ENCODE measurements at places on chromosomes 12 and 14. TPM values are rescaled to one million over a fixed set of nuclear protein-coding genes. Genes with fewer than 3 reads are reported as not detected.

- no peak for DNase-seq
Measured at GRCh38 chr12:28618171-28618570, 427.9 kb downstream of the CCDC91 start.

DNA sequence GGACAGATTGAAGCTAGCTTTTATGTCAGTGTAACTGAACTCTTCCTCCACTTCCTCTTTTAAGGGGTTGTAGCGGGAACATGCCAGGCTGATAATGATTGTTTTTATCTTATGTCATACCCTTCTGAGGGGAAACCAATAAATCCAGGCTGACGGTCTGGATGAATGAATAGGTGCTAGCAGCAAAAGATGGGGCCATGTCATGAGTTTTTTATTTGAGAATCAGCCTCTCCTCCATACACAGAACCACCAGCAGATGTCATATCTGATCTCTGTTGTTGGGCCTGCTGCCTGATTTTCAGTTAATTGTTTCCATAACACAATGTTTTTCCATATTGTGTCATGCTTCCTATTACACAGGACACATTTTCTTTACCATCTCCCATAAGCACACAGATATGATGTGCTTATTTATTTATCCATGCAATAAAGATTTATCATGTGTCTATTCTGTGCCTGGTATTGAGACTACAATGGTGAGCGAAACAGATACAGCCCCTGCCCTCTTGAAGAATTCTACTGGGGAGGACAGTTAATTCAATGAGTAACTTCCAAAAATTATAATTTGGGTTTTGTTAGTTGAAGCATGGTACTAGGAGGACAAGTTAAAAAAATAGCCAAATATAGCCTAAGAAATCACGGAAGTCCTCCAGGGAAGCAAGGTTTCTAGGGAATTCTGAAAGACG lies 33.6 kb upstream of the CRY1 start:
- peak; percentile 29 for DNase-seq

GRCh38 chr14:57058319-57058718 lies 210.4 kb downstream of the EXOC5 start:
- DNase-seq: no peak

DNA sequence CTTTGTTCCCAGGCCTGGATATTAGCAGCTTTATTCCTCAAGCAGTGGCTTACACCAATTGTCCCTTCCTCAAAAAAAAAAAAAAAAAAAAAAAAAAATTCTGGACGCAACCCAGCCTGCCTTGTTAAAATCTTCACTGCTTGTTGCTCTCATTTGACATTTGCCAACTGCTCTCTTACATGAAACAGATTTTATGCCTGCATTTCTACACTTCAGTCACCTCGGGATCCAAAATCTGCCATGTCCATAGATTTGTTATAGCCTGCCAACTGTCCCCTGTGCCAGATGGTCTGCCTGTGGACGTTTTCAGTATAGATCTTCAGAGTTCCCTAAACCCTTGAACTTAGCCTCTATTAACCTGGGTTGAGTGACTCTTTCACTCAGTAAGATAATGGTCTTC lies 651.5 kb downstream of the FSCB start:
- DNase-seq: no peak

DNA sequence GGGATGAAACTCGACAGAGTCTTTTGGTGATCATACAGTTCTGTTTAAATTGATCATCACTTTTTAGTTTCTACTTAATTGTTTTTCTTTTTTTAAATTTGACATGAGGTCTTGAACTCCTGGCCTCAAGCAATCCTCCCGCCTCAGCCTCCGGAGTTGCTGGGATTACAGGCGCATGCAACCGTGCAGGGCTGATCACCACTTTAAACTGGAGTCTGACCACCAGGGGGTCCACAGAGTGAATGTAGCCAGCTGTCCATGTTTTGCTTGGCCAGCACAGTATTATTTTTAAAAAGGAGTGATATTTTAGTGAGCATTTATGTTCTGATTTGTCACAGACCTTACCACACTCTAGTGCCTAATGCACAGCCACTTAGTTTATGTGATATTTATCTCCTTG lies 10.7 kb downstream of the DAAM1 start:
- no peak for DNase-seq

GRCh38 chr12:7934889-7935492 lies 996 bp downstream of the SLC2A3 start:
- DNase-seq: no peak

Gene DENND5B
- total RNA-seq: 9.6 TPM

Gene SIX4
- 1.8 TPM for total RNA-seq

Data from stomach (tissue), 19 donors.